ENCODE measurements at places on chromosomes 4 and X. TPM values are rescaled to one million over a fixed set of nuclear protein-coding genes. Genes with fewer than 3 reads are reported as not detected.

The HPGD gene
- 84.3 TPM for total RNA-seq

The ESX1 gene
- not detected for total RNA-seq

The HHIP gene
- total RNA-seq, result 5.8 TPM

The HSD17B13 gene
- total RNA-seq, result 77.7 TPM

The SLC10A3 gene
- 3.7 TPM for total RNA-seq

The ADH4 gene
- 689 TPM for total RNA-seq

The STPG2 gene
- total RNA-seq, result 0.38 TPM

The IL1RAPL1 gene
- not detected for total RNA-seq

The CCKAR gene
- not detected for total RNA-seq

Measured in left lobe of liver (tissue), 2 donors.